T-helper 2 cell (primary cell): ENCODE measurements at places on chromosomes 5 and 9.

GRCh38 chr5:102309586-102309985 lies 13.5 kb upstream of the SLCO4C1 start:
- DNase-seq = no peak

DNA sequence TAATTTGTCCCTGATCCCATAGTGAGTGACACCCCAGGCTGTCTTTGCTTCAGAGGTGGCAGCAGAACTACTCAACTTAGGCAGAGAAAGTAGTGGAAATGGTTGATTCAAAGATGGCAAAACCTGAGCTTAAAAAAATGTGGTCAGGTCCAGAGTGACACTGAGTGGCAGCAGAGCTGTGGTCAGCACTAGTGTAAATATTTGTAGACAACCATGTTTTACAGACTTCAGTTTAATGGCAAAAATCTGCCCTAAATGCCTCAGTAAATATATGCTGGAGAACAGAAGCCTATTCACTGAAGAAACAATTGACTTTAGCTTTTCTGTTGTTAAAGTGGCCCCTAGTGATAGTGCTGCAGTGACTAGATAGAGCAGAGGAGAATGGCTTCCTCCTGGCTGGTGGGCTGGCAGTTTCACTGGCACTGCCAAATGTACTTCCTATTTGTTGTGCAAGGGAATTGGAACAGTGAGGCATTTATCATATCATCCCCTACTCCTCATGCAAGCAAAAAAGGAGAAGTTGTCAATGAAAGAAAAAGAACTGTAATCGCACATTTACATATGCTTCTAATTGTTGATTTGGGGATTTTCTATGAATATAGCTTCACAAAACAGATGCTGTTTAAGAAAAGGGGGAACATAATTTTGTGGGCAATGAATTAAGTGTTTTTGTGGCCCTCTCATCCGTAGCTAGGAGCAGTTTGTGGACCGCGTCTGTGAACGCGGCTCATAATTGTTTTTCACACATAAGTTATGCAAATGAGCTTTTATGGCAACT lies 12.0 kb downstream of the PBX3 start:
- DNase-seq = no peak

- no peak for DNase-seq
These were observed 252.2 kb upstream of the PANK3 start for GRCh38 chr5:168831383-168831782.

- DNase-seq = no peak
These were observed 67.2 kb downstream of the CDH18 start for GRCh38 chr5:19920761-19921160.

DNA sequence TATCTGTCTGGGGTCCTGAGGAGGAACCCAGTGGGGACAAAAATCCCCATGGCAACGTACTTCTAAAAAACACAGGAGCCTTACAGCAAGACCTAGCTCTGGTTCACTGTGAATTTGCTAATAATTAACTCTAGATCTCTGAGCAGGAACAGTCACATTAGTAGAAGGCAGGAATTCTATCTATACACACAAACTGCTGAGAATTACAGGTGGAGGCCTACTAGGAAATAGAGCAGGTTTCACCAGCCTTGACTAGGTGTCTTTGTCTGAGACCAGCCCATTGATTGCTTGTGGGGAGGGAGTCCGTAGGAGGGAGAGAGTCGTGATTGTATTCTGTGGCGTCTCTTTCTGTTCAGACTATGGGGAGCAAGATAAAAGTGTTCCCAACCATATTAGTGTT lies 44.8 kb downstream of the PRLR start:
- DNase-seq = no peak

DNA sequence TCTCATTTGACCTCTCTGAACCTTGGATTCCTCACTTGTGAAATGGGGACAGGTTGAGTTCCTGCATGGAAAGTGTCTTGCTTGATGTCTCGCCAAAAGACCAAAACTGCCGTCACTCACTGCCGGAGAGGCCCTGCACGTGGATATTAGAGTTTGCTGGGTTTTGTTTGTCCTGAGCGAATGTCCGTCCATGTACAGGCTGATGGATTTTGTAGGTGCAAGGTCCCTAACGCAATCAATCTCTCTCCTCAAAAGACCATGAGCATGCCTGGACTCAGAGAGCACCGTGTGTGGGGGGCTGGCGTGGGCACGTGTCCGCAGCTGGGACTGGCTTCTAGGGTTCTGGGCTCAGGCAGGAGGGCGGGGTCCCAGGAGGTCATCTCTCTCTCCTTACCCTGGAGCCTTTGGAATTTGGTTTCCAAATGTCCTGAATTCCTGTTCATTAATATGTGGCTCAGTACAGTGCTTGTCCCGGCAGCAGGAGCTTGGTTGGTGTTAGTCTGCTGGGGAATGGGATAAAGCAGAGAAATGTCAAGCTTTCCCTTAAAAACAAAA lies 146.0 kb upstream of the IER5L start:
- no peak for DNase-seq

DNA sequence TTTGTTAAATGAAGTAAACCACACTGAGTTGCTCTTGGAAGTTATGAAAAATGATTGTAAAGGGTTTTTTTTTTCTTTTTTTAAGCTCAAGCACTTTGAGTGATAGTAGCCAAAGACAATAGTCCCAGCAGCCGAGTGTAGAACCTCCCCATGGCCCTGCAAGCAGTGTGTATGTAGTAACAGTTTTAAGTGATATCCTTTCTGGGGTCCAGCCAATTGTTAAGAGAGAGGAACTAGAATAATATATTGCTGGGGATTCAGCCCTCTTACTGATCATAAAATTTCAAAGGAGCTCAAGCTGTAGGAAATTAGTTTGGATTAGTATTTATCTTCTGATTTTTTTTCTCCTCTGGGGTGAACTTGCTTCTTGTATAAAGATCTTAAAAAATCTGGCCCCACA lies 43.2 kb downstream of the NPR3 start:
- no peak for DNase-seq

DNA sequence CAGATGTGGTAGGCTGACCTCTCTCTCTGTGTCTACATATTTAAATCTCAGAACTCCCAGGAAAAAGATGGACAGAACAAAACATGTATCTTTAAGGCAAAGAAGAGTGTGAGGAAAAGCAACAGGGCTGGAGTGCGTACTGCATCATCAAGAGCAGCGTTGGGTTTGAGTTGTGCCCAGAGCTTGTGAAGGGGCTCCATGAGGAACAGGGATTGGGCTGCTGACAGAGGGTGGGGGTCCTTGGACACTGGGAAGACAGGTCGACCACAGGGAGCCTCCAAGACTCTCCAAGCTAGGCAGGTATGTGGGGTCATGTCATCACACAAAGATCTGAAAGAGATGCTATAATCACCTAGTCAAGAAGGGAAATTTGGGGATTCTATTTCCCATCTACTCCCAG lies 309.9 kb downstream of the IRX1 start:
- no peak for DNase-seq

DNA sequence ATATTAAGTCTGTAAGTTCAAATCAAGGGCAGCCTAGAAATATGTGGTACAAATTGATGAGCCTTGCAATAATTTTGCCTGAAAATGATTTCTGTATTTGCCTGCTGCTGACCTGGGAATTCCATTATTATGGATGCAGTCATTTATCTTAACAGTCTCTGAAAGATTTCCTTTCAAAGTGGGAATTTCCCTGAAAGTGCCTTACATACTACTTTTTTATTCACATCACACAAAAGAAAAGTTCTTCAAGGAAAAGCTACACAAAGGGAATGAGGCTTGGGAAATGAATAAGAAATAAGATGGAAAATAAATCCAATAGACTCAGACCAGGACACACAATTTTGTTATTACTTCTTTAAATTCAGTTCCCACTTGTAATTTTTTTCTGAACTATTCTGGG lies 537.8 kb upstream of the PTGER4 start:
- DNase-seq = no peak

DNA sequence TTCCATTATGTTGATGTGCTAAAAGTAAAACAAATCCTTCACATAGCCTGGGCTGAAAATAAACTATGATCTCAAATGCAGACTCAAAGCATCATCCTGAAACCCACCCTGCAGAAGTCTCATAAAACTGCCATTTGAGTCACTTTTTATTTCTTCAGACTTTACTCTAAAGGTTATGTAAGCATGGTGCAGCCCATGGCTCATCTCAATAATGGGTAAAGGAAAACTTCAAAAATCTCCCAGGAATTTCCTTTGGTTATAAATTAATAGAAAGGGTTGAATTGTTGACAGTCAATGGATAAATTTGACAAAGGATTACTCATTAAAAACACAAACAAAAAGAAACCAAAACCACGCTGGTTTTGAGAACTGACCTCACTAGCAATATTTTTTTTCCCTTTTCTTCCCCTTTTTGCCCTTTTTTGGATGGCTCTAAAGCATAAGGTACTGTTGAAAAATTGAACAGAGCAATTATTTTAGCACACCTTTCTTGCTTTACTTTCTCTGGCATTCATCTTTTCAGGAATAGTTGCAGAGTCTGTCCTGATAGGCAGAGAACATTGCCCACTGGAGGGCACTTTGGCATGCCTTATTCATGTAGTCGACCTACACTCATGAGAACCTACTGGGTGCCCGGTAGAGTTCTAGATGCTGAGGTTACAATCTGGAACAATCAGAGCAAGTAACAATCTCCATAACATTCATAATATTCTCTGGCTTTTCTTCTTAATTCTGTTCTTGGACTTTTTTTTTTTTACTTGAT lies 191.4 kb downstream of the TMEM167A start:
- DNase-seq = no peak

DNA sequence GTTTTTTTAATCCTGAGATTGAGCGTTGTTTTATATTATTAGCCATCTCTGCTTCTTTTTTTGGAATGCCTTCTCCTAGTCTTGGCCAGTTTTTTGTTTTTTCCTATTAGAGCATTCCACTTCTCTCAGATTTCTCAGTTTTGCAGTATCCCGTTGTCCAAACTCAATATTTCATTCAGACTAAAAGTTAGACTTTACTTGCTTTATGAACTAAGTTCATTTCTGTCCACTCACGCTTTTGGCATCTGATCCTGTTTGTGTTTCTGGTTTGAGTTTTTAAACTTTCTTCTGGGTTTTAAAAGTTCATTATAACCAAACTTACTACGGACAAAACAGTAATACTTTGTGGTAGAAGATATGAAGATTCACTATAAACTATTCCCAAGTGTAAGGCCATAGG lies 288.3 kb upstream of the MPDZ start:
- DNase-seq = no peak
